Fibroblast of the conjunctiva (primary cell): ENCODE measurements at places on chromosomes 12 and 14.

- DNase-seq, result peak; percentile 10
Observed at GRCh38 chr14:101087614-101088394, 184.3 kb upstream of the RTL1 start.

- DNase-seq, result peak; percentile 39
Observed at GRCh38 chr12:47904713-47905709, at the start of gene VDR. VDR (minus strand) TSS chr12:47904994; CDS start chr12:47879113, 25,881 bp downstream.

DNA sequence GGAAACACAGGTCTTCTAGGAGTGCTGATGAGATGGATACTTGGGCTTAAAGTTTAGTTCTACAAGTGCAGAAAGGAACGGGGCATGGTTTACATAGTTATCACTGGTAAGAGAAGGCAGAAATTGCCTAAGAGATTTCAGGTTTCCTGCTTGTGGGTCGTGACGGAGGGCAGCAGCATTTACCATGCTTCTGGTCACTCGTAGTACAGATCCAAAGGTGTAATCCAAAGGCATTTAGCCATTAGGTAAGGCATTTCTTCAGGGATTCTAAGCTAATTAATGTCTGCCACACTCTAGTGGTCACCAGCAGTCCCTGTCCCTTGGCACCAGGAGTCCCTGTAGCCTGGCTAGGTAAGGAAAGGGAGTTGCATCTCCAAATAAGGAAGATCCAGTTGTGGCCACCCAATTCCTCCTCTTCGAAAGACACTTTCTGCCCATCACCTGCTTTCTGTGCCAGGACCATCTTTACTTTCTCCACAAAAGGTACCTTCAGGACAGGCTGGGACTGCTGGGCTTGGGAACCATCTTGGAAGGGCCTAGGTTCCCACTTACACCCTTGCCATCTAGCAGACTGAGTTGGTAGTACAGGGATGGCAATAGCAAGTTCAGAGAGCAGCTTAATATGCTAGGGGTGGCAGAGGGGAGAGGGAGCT lies 1.5 kb downstream of the GSTZ1 start:
- DNase-seq, result no peak

- DNase-seq, result no peak
Observed at GRCh38 chr14:100313464-100314230, 7.4 kb upstream of the SLC25A29 start.

DNA sequence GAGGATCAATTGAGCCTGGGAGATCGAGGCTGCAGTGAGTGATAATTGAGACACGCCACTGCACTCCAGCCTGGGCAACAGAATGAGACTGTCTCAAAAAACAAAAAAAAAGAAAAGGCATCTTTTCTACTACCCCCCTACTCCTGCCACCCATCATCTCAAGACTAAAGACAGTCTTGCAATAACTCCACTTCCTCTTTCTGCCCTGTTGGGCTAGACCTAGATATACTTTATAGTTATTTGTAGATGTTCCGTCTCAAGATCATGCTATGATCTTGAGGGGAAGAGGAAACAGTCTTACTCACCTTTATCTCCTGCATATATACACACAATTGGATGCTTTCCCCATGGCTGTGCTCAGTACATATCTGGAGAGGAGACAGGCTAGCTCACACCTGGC lies 12.1 kb upstream of the ESPL1 start:
- DNase-seq, result no peak

GRCh38 chr12:65607401-65607841 lies 216.9 kb upstream of the HMGA2 start:
- DNase-seq, result no peak

DNA sequence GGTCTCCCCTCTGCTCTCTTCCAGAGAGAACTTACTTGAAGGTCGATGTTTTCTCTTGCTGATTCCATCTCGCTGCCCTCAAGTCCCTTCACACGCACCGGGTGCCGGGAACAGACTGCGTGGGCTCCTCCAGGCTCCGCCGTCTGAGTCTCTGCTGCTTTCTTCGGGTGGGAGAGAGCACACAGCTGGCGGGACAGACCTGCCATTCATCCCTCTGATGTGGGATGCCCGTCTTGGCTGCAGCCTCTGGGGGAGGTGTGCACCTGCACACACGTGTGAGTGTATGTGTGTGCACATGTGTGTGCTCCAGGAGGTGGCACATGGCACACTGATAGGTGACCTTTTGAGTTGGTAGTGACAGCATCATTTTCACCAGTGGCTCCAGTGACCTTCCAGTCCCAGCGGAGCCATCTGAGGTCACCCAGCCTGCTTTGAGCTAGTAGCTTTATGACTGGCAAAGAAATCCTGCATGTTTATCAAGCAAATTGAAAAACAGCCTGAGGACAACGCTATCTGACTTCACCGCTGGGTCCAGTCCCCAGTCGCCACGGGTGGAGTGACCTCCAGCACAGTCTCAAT lies at the start of gene NINJ2:
TSS of gene NINJ2 (minus strand) at position 153 of the 579 bp plus-strand sequence. CDS start at position 68, 85 bp downstream.
- DNase-seq, result no peak

DNA sequence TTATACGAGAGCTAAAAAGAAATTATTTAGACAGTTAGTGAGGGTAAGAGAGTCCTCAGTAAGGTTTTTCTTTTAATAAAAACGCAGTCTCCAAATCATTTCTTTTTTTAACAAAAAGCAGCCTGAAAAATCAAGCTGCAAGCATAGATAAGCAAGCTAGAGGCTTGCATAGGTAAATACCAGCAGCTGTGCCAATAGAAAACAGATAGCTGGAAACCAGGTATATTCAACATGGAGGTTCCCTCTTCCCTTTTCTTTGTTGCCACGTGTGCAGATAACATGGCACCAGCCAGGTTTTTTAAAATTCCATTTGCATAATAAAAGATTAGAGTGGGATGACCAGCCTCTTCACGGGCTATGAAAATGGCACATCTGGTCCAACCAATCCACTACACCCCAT lies 6.1 kb upstream of the PRKAB1 start:
- DNase-seq, result no peak

DNA sequence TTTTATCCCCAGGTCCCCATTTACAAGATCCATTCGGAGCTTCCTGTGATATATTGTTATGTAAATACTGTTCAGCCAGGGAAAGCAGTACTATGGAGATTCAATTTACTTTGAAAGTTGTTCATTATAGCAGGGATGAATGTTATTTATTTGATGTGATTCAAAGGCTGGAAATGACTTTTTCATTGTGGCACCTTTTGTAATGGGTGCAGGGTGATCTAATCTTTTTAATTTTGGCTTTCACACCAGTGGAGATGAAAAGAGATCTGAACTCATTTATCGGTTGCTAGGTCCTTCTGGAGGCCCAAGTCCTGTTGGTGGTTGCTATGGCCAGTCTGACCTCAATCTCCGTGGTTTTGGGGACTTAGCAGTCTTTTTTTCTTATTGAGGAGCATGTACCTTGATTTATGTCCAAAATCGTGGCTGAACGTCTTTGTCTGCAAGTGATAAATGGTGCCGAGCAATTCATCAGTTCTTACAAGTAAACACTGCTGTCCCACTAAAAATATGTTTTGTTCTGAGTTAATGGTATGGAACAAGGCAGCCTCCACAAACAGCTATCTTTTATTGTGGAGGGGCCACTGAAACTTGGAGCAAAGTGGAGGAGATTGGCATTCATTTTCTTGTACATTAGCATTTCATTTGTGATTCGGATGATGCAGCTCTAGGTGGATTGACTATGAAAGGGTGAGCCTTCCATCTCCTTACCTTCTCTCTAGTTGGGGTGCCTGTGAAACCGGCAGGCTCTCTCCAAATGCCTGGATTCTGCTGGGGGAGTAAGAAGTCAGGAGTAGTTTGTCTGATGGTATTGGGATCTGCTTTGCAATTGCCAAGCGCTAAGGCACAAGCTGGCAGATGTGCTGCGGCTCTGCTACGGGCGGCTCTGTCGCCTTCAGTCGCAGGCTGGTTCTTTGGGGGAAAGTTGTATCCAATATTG lies 2.0 kb downstream of the RMST start:
- no peak for DNase-seq

- DNase-seq, result no peak
Observed at GRCh38 chr12:2719392-2719791, 75.4 kb upstream of the FKBP4 start.

DNA sequence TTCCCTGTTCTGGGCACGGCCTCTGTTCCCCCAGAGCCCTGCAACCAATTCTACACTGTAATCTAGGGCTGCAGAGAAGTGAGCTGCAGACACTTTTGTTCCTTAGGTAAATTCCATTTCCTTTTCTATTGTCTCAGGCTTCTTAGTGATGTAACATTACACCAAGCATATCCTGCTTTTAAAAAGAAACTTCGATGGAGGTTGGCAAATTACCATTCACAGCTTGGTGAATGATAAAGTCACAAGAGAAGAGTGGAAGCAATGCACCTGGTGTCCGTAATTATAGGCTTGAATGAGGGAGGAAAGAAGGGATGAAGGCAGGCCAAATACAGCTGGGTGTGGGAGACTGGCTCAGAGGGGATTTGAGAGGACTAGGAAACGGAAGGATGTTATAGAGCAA lies 68.6 kb downstream of the PPM1A start:
- DNase-seq, result no peak

DNA sequence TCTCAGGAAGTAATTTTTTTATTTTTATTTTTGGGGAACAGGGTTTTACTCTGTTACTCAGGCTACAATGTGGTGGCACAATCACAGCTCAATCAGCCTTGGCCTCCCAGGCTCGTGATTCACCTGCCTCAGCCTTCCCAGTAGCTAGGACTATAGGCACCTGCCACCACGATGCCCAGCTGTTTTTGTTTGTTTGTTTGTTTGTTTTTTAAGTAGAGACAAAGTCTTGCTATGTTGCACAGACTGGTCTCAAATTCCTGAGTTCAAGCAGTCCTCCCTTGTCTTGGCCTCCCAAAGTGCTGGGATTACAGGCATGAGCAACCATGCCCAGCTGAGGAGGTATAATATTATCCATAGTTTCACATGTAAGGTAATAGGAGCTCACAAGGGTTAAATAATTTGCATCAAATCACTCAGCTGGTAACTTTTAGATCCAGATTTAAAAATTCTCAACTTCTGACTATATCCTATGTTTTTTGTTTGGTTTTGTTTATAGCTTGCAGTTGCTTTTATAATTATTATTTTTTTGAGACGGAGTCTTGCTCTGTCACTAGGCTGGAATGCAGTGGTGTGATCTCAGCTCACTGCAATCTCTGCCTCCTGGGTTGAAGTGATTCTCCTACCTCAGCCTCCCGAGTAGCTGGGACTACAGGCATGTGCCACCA lies 629.3 kb downstream of the DIO2 start:
- DNase-seq, result no peak

GRCh38 chr14:33287189-33287588 lies 348.5 kb downstream of the NPAS3 start:
- no peak for DNase-seq

DNA sequence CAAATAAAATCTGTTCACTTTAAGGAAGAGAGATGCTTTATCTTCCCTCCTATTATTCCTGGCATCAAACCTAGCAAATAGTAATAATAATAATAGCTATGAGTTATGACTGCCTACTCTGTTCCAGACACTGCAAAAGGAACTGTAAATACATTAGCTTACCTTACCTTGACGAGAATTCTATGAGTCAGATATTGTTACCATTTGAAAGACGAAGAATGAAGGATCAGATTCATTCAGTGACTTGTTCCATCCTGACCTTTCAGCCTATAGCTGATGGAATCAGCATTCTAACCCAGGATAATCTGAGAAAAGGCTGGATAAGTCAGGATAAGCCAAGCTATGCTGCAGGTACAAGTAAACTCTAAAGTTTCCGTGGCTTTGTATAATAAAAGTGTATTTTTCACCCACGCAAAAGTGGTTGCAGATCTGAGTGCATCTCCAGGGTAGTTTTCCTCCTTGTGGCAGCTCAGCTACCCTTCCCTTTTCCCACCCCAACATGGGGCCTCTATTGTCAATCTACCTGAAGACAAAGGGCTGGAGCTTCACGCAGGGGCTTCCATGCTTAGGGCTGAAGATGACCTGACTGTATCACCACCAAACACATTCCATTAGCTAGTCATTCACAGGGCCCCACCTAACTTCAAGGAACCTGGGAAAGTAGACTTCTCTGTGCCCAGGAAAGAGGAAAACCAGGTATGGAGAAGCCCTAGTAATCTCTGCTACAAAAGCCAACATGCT lies 57.2 kb upstream of the CCND2 start:
- no peak for DNase-seq
